ENCODE measurements at places on chromosomes 11 and 22. TPM values are rescaled to one million over a fixed set of nuclear protein-coding genes. Genes with fewer than 3 reads are reported as not detected.

The GLYATL2 gene
- total RNA-seq = not detected

The LDLRAD3 gene
- 25.3 TPM for total RNA-seq

The GDPD5 gene
- 12.8 TPM for total RNA-seq

The RFPL1 gene
- not detected for total RNA-seq

The MS4A6E gene
- not detected for total RNA-seq

The SHISAL1 gene
- total RNA-seq = 4.1 TPM

The OR10G7 gene
- total RNA-seq = not detected

The IL10RA gene
- 0.07 TPM for total RNA-seq

The EFCAB6 gene
- total RNA-seq = 0.45 TPM

The MRGPRX3 gene
- total RNA-seq = not detected
